Thyroid gland (tissue), 4 donors: ENCODE measurements at places on chromosomes 3 and 15.

DNA sequence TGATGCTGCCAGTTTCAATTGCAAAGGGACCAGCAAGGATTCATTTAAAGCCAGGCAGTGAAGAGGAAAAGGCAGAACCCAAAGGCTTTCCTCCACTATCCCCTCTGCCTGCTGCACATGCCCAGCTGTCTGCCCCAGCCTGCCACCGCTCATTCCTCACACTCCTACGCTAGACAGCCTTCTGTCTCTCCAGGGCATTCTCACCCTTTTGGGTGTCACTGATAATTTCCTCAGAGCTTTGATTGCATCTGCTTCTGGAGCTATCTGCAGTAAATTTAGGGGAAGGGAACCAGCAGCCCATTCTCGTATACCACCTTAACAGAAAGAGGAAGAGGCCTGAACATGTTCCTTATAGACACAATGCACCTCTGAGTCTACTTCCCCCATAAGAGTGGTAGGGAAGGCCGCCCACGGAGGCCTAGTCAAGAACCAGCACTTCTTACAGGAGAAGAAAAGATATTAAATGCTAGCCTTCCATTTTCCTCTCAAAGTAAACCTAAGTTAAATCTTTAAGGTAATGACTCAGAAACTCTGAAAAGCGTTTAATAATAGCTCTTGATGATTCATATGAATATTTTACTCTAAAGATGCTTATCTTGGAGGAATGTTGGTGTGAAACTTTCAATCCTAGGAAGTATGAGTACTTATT lies 20.9 kb downstream of the NUDT16 start:
- H3K4me3 ChIP-seq = no peak overlapping the region
- H3K4me1 ChIP-seq = no peaks in the 10 kb centered on the region
- H3K27ac ChIP-seq = no peak overlapping the region
- no peak for DNase-seq
- no peaks in the 10 kb centered on the region for H3K27me3 ChIP-seq

GRCh38 chr15:83276661-83277060 lies 7.8 kb downstream of the BNC1 start:
- H3K27me3 ChIP-seq = peaks cover 11% of the 10 kb centered on the region
- H3K27ac ChIP-seq = no peak overlapping the region
- DNase-seq = no peak
- no peak overlapping the region for H3K4me3 ChIP-seq

DNA sequence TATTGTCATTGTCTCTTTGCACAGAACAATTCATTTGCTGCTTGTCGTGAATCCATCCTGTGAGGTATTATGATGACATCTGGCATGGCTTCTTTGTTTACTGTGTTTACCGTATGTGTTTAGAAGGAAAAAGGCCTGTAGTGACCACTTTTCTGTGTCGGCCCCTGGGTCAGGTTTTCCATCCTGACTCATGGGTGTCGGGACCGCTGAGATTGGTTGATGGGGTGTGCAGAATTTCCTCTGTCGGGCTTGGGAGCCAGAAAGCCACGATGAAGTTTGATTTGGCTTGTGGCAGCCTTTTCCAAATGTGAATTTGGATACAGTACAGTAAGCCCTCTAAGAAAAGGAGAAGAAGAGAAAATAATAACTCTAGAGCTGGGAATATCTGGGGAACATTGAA lies 113.5 kb downstream of the FNDC3B start:
- peaks cover 50% of the 10 kb centered on the region for H3K4me1 ChIP-seq
- peak overlapping the region; percentile 44 for H3K27ac ChIP-seq
- H3K27me3 ChIP-seq = no peaks in the 10 kb centered on the region
- H3K4me3 ChIP-seq = no peak overlapping the region
- DNase-seq = no peak

- H3K36me3 ChIP-seq = no peaks in the 10 kb centered on the region
- H3K4me1 ChIP-seq = no peaks in the 10 kb centered on the region
- H3K27me3 ChIP-seq = no peaks in the 10 kb centered on the region
Observed at GRCh38 chr15:55959744-55960447, 33.5 kb downstream of the NEDD4 start.
